ENCODE measurements at places on chromosomes 5 and 9. TPM values are rescaled to one million over a fixed set of nuclear protein-coding genes. Genes with fewer than 3 reads are reported as not detected.
A peak's percentile ranks its signal among the peaks of the same experiment; 100 is the strongest.

The PTGS1 gene
- total RNA-seq, result 1.6 TPM

The AFF4 gene
- 42.1 TPM for total RNA-seq

The ZNF658 gene
- total RNA-seq, result 5.5 TPM

DNA sequence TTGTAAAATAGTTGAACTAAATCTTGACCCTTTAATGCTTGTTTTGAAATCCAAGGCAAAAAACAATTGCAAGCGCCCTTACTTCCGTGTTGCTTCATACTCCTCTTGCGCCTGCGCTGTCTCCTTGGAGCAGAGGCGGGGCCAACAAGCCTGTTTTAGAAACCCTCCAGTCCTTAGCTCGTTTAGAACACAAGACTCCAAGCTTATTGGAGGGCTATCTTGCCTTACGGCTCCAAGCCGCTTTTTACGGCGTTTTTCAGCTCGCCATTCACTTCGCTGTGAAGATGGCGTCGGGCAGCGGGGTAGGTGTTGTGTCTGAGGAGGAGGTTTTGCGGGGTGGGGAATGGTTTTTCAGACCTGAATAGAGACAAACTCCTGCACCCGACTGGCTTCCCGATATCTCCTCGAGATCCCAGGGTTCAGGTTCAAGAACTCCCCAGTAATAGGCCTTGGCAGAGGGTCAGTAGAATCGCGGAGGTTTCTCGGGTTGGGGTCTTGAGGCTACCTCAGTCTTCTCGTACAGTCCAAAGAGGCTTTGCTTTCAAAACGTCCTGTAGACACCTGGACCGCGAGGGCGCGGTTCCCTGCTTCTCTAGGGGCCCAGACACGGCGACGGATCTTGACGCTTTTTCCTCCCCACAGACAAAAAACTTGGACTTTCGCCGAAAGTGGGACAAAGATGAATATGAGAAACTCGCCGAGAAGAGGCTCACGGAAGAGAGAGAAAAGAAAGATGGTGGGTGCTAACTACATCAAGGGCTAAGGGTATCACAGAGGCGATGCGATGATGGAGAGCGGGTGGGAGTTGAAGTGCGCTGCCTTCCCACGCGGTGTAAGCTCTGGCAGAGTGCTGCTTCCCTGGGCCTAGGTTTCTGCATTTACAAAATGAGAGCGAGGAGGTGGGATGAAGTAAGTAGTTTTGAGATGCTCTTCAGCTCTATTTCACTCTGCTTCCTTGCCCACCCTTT lies at the start of gene ZMAT2:
TSS of gene ZMAT2 (plus strand) at position 271 of the 968 bp plus-strand sequence. CDS start at position 285, 14 bp downstream.
- H3K36me3 ChIP-seq, result peaks cover 43% of the 10 kb centered on the region
- peak within 1 kb of the TSS; percentile 97 for H3K4me3 ChIP-seq
- peak within 1 kb of the TSS; percentile 95 for H3K27ac ChIP-seq

DNA sequence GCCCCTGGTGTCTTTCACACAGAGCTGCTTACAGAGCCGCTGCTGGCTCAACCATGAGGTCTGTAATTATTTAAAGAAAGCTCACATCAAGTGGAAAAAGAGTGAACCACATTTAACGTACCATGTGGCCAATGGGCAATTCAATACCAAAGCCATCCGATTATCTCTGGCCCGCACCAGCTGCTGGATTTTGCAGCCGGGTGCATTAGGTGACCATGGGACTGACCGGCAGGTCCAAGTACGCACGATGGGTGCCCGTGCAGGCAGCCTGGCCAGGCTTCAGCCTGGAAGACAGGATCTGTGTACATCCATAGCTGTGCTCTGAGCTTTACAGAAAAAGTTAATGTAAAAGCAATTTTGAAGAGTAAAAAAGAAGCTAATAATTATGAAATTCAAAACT lies 20.5 kb downstream of the PPARGC1B start:
- no peak overlapping the region for H3K27ac ChIP-seq
- H3K4me3 ChIP-seq, result no peak overlapping the region
- no peaks in the 10 kb centered on the region for H3K36me3 ChIP-seq
- no peak for DNase-seq
- H3K27me3 ChIP-seq, result no peaks in the 10 kb centered on the region

DNA sequence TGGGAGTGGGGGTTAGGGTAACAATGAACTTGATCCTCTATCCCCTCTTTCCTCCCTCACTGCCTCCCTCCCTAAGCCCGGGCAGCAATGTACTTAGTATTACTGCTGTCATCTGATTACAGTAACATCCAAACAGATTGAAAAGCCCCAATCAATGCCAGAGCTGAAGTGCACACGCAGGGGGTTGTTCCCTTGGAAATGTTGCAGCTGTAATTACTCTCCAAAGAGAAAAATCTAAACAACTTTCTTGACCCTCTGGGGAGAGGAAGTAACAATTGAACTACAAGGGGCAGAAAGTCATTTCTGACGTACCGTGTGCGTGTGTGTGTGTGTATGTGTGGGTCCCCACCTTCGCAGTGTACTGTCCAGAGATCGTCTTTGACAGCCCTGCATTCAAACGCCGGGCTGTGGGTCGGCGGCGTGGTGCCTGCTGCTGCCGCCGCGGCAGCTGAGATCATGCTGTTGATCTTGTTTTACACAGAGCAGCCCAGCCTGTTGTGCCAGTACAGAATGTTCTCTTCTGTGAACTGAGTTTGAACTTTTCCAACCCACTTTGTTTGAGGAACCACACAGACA lies 66.0 kb upstream of the KLF9 start:
- H3K27me3 ChIP-seq, result peaks cover 2% of the 10 kb centered on the region
- H3K4me1 ChIP-seq, result peaks cover 3% of the 10 kb centered on the region

DNA sequence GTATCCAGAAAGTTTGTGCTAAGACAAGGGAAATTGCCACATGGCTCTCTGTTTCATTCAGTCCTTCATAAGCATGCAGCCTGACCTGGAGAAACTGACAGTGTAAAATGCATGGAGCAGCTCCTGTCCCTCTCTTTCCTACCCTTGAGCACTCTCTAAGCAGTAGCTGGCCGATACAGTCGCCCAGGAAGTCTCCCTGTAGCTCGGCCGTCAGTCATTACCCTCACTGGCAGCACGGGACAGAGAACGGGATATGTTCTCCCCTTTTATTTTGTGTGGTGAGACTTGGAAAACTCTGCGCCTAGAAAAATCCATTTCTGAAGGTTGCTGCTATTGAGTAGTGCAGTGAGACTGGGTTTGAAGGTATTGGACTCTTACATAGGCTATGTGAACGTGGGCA lies 56.8 kb upstream of the KCNMB1 start:
- no peaks in the 10 kb centered on the region for H3K36me3 ChIP-seq
- no peak overlapping the region for H3K4me3 ChIP-seq
- H3K27ac ChIP-seq, result no peak overlapping the region
- no peaks in the 10 kb centered on the region for H3K4me1 ChIP-seq
- H3K27me3 ChIP-seq, result no peaks in the 10 kb centered on the region
- DNase-seq, result no peak

- no peaks in the 10 kb centered on the region for H3K36me3 ChIP-seq
- H3K4me3 ChIP-seq, result no peak overlapping the region
- H3K27me3 ChIP-seq, result no peaks in the 10 kb centered on the region
- H3K4me1 ChIP-seq, result no peaks in the 10 kb centered on the region
These were observed 216.2 kb upstream of the ACTBL2 start for GRCh38 chr5:57698802-57699201.

Data from activated naive CD8-positive, alpha-beta T cell treated with anti-CD3 and anti-CD28 coated beads, Interleukin-2, amount 10 ng/mL, durations not matched to agents 7 days and 5 days (primary cell).